ENCODE measurements at places on chromosomes 2 and 18.

- no peak for DNase-seq
Observed at GRCh38 chr18:24475926-24476589, 15.6 kb downstream of the HRH4 start.

GRCh38 chr2:159118859-159119500 lies 150.5 kb downstream of the TANC1 start:
- DNase-seq: no peak

- DNase-seq: no peak
Observed at GRCh38 chr18:67715567-67715966, 199.0 kb upstream of the DSEL start.

- DNase-seq: peak; percentile 44
Observed at GRCh38 chr2:239553376-239554000, 152.7 kb upstream of the HDAC4 start.

- no peak for DNase-seq
Observed at GRCh38 chr2:171347591-171348032, 86.2 kb downstream of the METTL8 start.

GRCh38 chr2:122639711-122640110 lies 884.3 kb downstream of the TSN start:
- DNase-seq: no peak

DNA sequence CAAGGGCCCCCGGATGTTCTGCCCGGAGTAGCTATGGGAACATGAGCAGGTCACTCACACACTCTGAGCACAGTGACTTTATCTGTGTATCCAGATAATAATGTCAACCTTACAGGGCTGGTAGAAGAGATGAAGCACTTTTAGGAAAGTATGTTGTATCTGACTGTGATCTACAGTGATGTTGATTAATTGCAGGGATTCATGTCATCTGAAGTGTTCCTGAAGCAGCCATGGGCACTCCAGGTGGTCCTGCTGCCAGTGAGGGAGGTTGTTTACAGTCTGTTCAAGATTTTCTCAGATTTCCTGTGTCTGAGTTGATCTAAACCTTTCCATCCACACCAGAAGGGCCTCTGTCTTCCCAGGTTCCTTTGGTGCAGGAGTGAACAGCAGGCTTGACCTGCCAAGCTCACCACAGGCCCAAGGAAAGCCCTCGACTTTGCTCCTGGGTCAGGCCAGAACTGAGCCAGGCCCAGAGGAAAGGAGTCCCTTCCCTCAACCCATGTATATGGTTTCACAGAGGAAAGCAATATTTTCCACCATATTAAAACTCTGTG lies 28.0 kb downstream of the KIAA2012 start:
- no peak for DNase-seq

DNA sequence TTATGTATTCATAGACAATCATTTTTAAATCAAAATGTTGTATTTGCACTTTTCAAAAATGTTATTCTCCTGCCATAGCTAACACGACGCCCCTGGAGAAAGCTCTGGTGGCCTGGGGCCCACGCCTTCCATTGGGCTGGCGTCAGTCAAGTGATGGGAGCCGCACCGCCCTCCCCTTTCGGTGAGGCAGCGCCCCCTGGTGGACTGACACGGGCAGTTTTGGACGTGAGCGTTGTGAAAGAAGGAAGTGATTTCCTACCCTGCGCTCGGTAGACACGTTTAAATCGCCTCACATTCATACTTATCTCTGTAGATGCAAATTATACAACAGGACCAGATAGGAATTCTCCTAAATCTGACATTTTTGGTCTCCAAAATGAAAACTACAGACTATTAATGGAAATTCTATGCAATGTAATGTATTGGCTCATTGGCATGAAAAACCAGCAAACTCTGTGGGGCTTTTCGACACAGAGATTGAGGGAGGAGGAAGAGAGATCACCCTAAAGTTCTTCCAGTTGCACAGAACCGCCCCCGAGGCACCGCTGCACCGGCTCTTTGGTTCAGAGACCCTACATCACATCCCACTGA lies 326.2 kb upstream of the SOX11 start:
- no peak for DNase-seq

DNA sequence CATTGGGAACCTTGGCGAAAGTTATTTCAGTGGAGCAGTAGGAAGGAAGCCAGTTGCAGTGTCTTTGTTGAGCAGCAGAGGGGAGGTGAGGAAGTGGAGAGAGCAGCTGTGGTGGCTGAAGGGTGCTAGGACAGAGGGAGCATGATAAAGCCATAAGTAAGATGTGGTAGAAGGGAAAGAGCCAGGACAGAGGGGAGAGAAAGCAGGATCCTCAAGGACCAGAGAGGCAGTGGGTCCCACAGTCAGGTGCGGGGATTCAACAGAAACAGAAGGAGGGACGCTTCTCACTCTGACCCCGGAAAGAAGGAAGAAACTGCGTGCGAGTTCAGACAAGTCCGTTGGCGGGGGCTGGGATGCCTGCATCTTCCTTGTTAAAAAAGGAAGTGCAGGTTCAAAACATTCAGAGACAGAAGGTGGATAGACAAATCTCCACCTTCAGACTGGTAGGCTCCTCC lies at the start of gene CXCR2:
Gene CXCR2 (plus strand): TSS at position 403 of the 455 bp plus-strand sequence. CDS start 8,774 bp downstream, outside the sequence.
- no peak for DNase-seq

GRCh38 chr2:207516206-207516605 lies 13.6 kb upstream of the CREB1 start:
- no peak for DNase-seq
